ENCODE measurements at places on chromosomes 7 and 10. TPM values are rescaled to one million over a fixed set of nuclear protein-coding genes. Genes with fewer than 3 reads are reported as not detected.

DNA sequence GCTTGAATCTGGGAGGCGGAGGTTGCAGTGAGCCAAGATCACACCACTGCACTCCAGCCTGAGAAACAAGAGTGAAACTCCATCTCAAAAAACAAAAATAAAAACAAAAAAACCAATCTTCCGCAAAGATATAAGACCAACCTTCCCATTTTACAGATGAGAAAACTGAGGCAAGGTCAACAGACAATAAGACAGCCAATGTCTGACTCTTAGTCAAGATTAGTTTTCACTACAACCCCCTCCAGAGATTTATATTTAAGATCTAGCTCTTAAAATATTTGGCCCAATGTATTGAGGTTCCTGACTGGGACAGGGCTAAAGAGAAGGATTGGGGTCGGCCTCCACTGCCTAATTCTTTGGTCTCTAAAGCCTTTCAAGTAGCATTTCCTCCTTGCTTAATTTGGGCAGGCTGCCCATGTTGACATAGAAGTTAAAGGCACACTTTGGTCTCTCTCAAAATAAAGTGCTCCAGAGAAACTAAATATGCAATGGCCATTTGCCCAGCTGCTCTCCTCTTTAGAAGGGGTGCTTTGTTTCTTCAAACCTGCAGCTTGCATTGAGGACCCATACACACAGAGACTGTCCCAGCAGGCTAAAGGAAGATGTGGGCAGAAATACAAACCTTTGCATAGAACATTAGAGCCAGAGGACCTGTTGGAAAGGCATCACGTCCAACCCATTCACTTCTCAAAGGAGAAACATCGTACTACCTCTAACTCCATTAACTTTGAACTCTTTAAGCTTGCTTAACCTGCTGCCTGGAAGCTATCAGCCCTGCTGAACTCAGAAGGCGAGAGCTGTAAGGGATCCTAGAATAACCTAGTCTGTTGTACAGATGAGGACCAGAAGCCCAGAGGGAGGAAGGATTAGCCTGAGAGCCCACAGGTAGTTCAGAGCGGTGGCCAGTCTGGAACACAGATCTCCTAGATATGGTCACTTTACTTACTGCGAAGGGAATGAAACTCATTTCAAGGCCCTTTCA is 3.9 kb downstream of the TECTB start:
- DNase-seq = no peak

DNA sequence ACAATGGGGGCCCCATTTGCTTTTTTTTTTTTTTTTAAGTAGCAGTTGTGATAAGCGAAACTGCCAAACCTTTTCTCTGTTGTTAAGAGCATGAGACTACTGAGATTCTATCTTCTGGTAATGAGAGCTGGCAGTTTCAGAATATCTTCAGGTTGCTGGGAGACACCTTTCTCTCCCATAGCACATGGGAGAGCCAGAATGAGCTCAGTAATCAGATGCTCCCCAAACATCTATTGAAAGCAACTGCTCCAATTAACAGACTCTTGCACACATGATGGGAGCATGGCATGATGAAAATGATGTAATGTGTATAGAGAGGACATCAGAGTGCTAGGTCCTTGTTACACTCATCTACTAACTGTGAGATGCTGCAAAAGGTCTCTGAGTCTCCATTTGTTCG is 18.8 kb downstream of the MYO3A start:
- no peak for DNase-seq

DNA sequence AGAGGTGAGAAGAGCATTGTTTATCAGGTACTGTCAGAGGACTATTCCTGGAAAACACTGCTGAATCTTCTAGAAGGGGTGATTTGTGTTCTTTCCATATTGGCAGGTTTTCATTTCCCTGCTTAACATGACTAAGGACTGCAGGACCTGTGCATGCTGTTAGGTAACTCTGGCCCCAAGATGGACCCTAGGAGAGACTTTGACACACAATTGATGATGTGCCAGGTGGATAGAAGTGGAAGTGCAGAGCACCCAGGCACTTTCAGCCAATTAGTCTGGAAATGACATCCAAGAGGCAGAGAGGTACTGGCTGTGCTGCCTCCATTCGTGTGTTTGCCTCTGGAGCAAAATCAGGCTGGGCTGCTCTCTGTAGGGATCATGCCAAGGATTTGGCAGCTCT is 496.3 kb upstream of the GALNT17 start:
- DNase-seq = no peak

DNA sequence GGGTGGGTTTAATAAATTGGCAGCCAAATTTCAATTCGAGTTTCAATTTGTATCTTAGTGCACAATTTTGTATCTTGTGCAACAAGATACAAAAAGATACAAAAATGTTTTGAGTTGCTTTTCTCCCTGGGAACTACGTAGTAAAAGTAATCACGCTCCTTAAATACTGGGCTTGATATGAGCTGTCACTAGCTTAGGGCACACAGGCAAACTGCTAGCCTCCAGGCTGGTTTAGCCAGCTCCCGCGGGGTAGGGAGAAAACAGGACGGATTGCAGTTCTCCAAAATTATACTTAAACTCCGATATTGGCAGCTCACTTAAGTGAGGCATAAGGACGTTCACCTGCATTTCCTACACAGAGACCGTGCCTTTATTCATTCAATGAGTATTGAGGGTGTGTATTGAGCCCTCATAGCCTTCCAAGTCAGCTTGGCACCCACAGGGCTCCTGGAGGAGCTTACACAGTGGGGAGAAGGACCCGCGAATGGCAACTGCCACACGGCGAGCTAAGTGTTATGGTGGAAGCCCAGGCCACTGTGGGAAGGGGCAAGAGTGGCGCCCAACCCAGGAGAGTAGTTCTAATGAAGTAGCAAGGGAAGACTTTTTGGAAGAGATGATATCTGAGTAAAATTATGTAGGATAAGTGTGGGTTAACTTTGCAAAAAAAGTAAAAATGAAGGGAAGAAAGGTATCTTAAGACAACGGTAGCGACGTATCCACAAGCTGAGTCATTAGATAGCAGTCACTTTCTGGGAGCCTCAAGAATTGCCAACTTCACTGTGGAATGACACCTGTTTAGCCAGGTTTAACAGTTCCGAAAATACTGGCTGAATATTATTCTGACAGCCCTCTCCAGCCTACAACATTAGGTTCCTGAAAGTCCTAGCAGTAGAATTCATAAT is 1.6 kb upstream of the EPC1 start:
- no peak for DNase-seq

OR6B1 gene
- not detected for polyA plus RNA-seq

DNA sequence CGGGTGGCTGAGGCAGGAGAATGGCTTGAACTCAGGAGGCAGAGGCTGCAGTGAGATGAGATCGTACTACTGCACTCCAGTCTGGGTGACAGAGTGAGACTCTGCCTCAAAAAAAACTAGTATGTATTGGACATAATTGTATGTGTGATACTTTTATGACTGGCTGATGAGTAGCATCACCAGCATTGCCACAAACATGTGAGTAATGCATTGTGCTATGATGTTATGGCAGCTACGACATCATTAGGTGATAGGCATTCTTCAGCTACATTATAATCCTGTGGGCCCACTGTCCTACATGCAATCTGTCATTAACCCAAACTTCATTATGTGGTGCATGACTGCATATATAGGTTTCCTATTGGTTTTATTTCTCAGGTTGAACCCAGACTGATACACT is 352.4 kb downstream of the GALNT17 start:
- no peak for DNase-seq

GRCh38 chr10:46527241-46527811 is 29.1 kb downstream of the GPRIN2 start:
- DNase-seq = no peak
